ENCODE measurements at places on chromosomes 12 and 14.

DNA sequence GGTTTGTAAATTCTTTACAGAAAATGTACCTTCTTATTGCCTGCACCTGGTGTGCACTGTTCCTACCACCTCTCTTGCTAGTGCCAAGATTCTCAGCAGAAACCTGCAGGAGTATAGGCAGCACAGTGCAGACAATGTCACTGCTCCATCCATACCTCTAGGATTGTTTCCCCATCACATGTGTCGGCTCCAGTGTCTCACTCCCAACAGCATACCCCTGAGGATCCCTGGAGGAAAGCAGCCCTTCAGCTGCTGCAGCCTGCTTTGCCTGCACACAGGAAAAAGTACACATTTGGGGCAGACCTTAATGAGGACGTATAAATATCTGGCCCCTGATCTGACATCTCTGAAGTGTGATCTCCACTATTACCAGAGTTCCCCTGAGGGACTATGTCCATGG lies 235.5 kb downstream of the MDGA2 start:
- no peak for DNase-seq

GRCh38 chr12:81759190-81760051 lies at the start of gene PPFIA2:
Gene PPFIA2 (minus strand): TSS chr12:81759350.
- no peak for DNase-seq

- no peak for DNase-seq
Observed at GRCh38 chr12:79685068-79685467, 5.7 kb downstream of the PAWR start.

DNA sequence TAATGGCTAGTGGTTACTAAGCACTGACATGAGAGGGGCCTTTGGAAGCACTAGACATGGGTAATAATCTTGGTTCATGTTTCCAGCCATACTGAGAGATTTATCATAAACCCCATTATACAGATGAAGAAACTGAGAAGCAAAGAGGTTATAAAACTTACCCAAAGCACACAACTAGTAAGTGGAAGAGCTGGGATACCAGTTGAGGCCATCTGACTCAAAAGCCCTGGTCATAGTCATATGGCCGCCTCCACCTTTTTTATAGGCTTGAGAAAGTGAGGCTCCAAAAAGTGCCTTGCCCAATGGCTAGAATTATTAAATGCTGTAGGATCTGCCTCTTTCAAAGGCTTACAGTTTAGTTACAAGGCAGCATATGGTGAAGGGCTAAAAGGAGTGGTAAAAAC lies 944 bp downstream of the TXNRD1 start:
- no peak for DNase-seq

Measured in activated CD8-positive, alpha-beta memory T cell treated with anti-CD3 and anti-CD28 coated beads for 4 hours (primary cell).